AML-193 (cell line): ENCODE measurements at places on chromosomes 6 and 20.

DNA sequence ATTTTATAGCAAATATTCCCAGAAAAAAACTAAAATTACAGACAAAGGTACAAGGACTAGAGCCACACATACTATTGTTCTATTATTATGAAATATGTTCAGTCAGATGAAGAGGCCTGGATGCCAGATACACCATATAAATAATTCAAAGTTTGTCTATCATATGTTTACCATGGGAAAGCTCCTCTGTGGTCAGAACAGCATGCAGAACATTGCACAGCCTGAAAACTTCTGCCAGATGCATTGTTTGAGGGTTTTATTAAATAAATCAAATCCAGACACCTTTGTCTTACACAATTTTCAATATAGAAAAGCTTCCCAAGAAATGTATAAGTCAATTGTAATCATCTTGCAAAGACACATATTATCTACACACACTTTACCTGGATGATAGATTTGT is 35.0 kb upstream of the COL21A1 start:
- no peak for DNase-seq

DNA sequence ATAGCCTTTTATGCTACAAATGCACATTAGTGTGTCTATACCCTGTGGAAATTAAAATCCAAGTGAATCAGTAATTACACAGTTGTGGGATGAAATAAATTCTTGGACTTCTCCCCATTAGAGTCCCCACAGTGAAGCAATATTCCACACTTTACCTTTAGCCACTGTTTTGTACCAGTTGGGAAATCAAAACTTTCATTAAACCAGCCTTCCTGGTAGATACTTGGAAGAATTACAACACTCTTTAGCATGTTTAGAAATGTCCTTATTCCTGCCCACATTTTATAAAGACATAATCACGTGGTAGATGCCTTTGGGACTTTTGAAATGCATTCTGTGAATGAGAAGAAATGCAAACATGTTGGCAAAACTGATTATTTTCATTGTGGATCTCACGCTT is 49.0 kb upstream of the ANKEF1 start:
- DNase-seq = peak; percentile 33

GRCh38 chr20:57688295-57688694 is 21.5 kb downstream of the PMEPA1 start:
- no peak for DNase-seq

GRCh38 chr6:5279891-5280338 is 18.6 kb downstream of the FARS2 start:
- DNase-seq = no peak

- DNase-seq = no peak
These were observed 154.4 kb upstream of the STMND1 start for GRCh38 chr6:16947375-16948015.

- DNase-seq = peak; percentile 46
These were observed 35.1 kb upstream of the RFPL4B start for GRCh38 chr6:112311950-112312547.

- DNase-seq = no peak
These were observed 109.8 kb downstream of the ZDHHC14 start for GRCh38 chr6:157490611-157491269.

DNA sequence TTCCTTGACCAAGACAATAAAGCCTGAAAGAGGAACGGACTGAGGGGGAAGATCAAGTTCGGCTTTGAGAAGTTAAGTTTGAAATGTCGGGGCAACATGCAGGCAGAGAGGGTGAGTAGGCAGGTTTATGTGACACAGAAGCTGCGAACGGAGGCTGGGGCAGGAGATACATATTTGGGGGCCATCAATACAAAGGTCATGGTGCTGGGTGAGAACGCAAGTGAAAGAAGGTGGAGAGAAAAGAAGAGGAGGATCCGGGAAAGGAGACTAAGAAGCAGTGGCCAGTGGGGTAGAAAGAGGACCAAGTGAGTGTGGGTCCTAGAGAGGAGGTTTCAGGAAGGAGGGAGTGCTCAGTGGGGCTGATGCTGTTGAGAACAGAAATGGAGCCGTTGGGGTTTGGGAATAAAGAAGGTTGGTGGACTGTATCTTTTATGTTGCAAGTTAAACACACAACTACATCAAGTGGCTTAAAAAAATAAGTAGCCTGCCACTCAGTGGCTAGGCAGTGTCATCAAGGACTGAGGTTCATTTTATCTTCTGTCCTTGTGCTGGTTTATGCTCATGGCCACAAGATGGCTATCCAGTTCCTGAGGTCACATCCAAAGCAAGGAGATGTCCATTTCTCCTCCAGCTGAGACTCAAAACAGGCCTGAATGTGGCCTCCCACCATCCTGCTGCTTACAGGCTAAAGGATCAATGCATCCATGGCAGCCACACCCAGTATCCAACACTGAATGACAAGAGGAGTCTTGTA is 1.7 kb upstream of the BLCAP start:
- no peak for DNase-seq

GRCh38 chr6:40903456-40903855 is 135.6 kb downstream of the UNC5CL start:
- no peak for DNase-seq

- DNase-seq = no peak
These were observed 169.1 kb upstream of the CDYL start for GRCh38 chr6:4606821-4607704.

DNA sequence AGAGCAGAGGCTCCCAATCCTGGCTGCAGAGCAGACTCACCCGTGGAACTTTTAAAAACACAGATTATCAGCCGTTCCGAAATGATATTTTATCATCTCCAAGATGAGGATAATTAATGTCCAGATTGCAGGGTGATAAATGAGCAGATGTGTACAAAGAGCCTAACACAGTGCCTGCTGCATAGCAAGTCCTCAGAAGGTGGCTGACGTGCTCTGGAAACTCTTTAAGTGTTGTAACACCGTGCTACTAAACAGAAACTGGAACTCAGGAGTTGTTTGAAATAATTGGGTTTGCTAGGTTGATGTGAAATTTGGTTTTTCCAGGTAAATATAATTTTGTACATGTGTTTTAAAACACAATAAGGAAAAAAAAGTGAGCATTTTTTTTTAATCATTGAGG is 118.0 kb downstream of the ARMC2 start:
- no peak for DNase-seq

- no peak for DNase-seq
These were observed 60.4 kb upstream of the RSPO3 start for GRCh38 chr6:127058027-127058426.

- no peak for DNase-seq
These were observed 46.9 kb downstream of the HLA-A start for GRCh38 chr6:29989211-29989610.

- no peak for DNase-seq
These were observed 85.7 kb downstream of the DTNBP1 start for GRCh38 chr6:15577106-15577505.

DNA sequence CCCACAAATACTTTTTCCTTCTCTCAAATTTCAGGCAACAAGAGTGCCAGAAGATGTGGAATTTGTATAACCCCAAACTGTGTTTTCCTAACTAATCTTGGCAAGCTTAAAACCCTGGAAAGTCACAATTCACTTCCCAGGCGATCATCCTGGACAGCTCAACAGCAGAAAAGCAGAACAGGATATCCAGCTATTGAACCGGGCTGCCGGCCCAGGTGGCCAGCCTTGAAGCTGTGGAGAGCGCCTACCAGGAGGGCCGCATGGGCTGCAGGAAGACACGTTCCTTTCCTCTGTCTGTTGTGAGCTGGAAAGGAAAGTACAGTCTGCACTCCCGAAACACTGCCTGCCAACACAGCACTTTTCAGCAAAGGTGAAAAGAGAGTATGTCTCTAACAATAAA is 719.7 kb upstream of the MARCKS start:
- no peak for DNase-seq

DNA sequence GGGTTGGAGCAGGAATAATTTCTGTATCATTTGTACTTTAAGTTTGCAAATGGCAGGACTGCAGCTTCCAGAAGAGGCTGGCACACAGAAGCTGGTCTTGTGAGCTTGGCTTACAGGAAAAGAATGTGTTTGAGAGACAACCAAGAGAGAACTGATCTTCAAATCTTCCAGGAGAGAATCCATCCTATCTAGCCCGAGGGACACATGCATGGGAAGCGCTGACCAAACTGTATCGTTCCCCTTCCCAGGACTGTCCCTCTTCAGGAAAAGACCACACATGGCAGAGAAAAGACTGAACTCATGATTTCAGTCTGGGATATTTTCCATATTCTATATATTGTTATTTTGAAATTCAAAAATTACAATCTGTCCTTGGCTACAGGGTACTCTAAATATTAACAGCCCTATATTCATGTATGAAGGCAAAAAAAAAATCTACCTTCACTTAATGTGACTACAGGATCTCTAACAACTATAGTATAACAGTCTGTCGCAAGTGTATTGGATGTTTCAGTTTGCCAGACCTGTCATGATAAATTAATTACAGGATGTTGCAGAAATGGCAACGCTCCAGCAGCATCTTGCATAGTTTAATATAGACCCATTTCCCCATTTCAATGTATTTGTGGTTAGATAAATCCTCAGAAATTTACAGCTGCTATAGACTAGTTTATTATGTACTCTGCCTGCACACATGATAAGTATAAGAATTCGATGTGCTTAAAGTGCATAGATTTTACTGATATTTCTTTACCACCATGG is 99.4 kb downstream of the MYB start:
- DNase-seq = peak; percentile 99

- no peak for DNase-seq
These were observed 152.4 kb upstream of the PROKR2 start for GRCh38 chr20:5469111-5469510.

- DNase-seq = no peak
These were observed 233.4 kb downstream of the CD109 start for GRCh38 chr6:73929405-73929804.

DNA sequence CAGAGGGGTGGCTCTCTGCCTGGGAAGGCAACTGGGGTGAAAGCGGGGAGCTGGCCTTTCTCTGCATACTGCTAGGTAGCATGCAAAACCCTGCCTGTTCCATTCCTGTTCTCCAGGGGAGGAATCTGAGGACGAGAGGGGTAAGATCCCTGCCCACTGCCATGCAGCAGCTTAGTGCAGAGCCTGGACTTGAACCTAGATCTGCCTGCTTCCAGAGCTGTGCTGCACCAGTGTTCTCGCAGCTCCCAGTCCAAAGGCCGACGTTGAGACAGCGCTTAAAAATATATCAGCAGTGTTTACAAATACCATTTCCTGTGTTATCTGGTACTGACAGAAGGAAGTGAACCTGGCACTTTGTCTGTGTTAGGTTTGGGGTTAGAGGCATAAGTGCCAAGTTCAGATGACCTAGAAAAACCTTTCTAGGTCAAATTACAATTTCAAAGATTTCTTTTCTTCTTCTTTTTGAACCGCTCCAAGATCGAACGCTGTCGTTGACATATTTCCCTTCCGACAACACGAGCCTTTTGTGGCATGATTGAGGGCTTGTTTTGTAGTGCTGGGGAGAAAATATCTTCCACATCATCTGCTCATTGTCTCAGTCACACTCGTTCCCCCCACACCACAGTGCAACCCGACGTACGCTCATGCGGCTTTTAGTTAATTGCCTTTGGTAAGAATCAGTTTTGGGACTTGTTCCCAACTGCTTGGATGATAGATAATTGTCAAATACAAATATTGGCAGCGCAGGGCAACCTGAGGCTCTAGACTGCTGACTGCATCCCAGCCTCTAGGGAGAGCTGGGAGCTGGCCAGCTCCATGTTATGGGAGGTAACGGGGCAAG is 44.6 kb downstream of the TOX2 start:
- no peak for DNase-seq

DNA sequence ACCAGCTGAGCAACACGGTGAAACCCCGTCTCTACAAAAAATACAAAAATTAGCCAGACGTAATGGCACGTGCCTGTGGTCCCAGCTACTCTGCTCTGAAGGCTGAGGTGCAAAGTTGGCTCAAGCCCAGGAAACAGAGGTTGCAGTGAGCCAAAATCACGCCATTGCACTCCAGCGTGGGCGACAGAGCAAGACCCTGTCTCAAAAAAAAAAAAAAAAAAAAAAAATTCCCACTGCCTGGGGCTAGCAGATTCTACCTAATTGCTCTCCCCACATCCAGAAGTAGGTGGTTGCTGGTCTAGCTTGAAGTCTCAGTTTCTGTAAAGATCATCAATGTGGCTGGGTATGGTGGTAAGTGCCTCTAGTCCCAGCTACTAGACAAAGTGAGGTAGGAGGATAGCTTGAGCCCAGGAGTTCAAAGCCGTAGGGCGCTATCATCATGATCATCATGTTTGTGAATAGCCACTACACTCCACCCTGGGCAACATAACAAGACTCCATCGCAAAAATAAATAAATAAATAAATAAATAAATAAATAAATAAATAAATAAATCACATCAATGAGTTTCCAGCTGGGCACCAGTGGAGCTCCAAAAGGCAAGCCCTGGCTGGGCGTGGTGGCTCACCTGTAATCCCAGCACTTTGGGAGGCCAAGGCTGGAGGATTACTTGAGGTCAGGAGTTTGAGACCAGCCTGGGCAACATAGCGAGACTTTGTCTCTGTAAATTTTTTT is 6.3 kb upstream of the AP5S1 start:
- no peak for DNase-seq

GRCh38 chr6:37983720-37984501 is 164.4 kb downstream of the ZFAND3 start:
- no peak for DNase-seq

DNA sequence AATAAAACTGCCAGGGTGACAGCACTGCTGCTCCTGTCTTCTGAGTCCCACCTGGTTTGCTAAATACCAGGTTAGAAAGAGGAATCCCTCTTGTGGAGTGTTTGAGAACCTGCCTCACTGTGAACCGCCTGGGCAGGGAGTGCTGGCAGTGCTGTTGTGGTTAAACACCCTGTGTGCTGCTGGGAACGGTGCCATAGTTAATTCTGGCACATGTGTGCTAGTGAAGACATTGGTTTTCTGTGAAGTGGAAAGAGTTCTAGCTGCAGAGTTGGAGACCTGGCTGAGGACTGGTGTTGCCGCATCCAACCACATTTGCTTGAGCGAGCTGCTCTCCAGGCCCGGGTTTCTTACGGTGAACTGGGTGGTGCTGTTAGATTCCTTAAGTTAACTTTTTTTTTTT is 72.7 kb downstream of the IGF2R start:
- no peak for DNase-seq

DNA sequence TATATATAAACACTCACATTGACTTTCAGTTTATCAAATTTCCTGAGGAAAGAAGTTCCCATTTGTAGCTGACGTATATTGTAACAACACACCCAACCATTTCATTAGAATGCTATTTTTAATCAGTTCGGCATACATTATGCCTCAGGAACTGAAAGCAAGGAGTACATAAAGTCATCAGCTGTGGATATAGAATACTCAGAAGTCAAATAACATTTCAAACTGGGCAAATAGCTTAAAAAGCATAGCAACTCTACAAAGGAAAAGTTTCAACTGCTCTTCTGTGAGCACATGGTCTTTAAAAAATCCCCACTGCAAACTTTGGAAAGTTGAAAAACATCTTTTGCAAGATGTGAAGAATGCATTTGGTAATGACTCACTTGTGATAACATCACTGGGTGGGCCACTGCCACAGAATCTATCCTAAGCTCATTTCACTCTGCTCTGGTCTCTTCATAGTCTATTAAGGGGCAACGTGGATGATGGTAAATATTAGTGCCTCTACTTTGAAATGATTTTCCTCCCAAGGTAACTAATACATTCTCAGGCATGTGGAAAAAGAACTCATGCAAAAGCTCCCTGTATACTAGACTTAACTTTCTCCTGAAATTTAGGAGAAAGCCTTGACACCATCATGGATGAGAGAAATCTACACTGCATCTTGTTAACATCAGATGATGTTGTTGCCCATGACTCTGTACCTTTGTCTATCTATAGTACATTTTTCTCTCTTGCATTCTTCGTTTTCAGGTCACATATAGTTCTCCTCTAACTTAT is 49.2 kb downstream of the FYN start:
- DNase-seq = no peak

- no peak for DNase-seq
These were observed 43.3 kb downstream of the TGM2 start for GRCh38 chr20:38121741-38122140.

- no peak for DNase-seq
These were observed 23.3 kb upstream of the MAPRE1 start for GRCh38 chr20:32796383-32796948.
